ENCODE measurements at places on chromosomes 13 and 19.

GRCh38 chr13:110254151-110254679, 52.7 kb downstream of the COL4A1 start:
- DNase-seq = no peak

GRCh38 chr19:56294549-56294948, 20.1 kb downstream of the ZSCAN5A start:
- no peak for DNase-seq

GRCh38 chr19:41027273-41027967, 36.3 kb downstream of the CYP2B6 start:
- no peak for DNase-seq

DNA sequence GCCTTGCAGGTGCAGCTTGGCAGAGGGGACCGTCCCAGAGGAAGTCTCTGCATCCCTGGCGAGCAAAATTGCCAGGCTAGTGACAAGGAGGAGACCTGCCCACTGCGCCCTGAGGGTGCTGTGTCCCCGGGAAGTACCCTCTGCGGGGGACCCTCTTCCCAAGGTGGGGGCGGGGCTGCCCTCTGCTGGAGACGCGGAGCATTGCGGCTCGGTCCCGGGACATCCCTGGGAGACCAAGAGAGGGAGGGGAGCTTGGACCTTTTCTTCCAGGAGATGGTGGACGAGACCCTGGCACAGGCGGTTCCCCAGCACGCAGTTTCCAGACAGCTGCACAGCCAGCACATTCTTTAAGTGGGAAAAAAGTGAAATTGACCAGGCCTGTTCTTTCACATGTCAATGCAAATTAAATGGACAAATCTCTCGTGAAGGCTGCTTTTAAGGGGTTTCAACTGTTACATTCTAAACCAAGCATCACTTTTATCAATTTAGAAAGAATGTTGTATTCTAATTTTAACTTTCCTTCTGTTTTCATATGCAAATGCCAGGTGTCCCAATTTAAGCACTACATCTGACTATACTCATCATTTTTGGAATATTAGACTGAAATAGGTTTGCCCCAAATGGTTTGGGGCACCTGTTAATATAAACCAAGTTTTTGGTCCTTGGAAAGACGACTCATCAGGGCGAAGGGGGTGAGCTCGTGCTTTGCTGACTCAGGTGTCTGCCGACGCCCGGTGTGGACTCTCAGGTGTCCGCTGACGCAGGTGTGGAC, 60.7 kb downstream of the MCF2L start:
- no peak for DNase-seq

DNA sequence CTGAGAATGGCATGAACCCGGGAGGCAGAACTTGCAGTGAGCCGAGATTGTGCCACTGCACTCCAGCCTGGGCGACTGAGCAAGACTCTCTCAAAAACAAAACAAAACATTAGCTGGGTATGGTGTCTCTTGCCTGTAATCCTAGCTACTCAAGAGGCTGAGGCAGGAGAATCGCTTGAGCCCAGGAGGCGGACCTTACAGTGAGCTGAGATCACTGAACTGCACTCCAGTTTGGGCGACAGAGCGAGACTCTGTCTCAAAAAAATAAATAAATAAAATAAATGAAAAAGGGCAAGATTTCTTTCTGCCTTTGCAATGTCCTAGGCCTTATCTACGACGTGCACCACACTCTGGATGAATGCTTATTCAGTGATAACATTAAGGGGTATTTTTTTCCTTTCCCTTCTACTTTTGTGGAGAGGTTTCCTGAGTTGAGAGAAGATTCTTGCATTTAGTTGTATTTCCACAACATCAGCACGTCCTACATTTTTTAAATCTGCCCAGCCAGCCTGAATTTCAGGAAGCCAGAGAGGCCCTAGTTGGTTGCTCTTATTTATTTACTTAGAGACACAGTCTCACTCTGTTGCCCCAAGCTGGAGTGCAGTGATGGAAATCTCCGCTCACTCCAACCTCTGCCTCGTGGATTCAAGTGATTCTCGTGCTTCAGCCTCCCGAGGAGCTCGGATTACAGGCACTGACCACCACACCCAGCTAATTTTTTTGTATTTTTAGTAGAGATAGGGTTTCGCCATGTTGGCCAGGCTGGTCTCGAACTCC, 26.1 kb upstream of the OR1M1 start:
- no peak for DNase-seq

GRCh38 chr13:83248751-83249150, 633.5 kb downstream of the SLITRK1 start:
- no peak for DNase-seq

DNA sequence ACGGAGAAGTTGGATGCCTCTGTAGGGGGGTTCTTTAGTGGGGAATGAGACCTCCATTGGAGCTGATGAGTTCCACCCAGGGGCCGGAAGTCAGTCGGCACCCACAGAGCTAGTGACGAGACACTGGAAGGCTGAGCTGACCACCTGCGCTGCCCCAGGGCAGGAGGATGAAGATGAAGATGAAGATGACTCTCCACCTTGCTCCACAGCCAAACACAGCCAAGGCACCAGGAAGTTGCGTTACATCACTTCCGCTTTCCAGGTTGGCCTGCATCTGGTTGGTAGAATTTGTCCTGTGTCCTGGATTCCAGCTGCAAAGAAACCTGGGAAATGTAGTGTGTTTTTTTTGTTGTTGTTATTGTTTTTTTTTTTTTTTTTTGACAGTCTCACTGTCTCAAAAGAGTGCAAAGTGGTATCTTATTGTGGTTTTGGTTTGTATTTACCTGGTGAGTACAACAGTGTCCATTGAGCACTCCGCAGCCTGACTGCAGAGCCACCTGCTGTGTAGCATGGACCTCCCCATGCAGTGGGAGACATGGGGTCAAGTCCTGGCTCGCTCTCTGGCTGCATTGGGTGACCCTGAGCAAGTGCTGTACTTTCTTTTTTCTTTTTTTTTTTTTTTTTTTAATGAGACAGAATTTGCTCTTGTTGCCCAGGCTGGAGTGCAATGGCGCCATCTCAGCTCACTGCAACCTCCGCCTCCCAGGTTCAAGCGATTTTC, 1.9 kb downstream of the TBC1D17 start:
- no peak for DNase-seq

- DNase-seq = no peak
These were observed 59.8 kb downstream of the URI1 start for GRCh38 chr19:30001791-30002190.

DNA sequence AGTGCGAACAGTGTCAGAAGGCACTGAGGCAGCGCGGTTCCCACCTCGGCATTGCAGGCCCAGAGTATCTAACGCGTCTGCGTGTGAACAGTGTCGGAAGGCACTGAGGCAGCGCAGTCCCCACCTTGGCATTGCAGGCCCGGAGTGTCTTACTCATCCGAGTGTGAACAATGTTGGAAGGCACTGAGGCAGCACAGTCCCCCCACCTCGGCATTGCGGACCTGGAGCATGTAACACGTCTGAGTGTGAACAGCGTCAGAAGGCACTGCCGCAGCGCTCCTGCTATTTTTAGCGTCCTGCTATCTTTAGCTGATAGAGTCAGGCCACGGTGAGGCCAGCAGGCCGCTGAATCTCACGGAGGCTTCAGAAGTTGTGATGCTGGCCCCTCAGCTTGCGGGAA, 39.6 kb downstream of the ATP11A start:
- no peak for DNase-seq

GRCh38 chr19:1227304-1228054, 10.3 kb downstream of the CBARP start:
- DNase-seq = no peak

DNA sequence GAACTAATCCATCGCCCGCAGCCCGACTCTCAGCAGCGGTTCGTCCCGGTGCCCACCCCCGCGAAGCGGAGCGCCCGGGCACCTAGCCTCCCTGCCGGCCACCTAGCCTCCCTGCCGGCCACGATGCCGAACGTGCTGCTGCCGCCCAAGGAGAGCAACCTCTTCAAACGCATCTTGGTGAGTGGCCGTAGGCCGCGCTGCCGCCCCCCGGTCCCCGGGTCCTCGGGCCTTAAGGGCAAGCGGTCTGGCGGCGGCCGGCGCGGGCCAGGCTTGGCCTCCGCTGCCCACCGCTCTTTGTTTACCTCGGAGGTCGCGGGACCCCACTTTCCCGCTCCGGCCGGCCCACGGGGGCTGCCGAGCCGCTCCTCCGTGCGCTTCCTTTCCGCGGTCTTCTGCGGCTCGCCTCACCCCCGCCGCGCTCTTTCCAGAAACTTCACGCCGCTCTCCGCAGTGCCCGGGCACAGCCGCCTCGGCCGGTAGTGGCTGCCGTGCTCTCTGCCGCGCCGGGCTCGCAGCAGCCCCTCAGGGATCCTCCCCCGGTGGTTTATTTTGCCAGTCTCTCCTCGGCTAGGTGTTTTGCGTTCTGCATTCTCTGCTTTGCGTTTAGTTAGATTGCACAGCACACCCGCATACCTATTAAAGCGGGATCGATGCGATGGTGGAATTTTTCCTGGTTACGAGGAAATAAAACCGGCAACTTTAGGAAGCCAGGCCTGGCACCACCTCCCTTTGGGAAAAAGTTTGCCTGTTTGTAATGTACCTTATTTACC, 524 bp downstream of the NAA16 start:
- DNase-seq = no peak

GRCh38 chr19:22605275-22606211, 28.6 kb upstream of the ZNF492 start:
- no peak for DNase-seq

- no peak for DNase-seq
These were observed 7.2 kb downstream of the ADGRE2 start for GRCh38 chr19:14770944-14771839.

DNA sequence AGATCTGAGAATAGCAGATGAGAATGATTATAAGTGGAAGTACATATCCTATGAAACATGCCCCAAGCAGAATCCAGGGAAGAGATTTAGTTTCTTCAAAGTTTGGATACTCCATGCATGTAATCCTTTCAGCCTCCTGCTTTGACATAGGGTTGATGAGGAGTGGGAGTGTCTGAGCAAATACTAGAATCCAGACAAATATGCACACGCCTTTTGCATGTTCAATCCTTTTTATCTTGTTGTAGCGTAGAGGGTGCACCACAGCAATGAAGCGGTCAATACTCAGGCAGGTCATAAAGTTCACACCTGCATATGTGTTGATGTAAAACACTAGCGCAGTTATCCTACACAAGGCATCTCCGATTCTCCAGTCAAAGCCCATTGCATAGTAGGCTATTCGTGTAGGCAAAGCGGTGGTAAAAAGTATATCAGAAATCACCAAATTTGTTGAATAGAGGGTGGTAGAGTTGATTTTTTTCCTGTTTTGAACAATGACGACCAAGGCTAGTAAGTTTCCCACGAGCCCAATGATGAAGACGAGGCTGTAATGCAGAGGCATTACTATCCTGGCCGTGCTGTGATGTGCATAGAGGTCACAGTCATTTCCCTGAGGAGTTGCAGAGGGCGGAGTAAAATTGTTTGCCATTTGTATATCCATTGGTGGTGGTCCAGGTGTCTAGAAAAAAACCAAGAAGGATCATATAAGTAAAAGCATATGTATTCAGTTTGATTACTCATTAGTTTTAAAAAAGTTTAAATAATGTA, 11.5 kb downstream of the GPR183 start:
- DNase-seq = no peak

GRCh38 chr13:88063741-88064140, 392.6 kb downstream of the SLITRK5 start:
- DNase-seq = no peak

DNA sequence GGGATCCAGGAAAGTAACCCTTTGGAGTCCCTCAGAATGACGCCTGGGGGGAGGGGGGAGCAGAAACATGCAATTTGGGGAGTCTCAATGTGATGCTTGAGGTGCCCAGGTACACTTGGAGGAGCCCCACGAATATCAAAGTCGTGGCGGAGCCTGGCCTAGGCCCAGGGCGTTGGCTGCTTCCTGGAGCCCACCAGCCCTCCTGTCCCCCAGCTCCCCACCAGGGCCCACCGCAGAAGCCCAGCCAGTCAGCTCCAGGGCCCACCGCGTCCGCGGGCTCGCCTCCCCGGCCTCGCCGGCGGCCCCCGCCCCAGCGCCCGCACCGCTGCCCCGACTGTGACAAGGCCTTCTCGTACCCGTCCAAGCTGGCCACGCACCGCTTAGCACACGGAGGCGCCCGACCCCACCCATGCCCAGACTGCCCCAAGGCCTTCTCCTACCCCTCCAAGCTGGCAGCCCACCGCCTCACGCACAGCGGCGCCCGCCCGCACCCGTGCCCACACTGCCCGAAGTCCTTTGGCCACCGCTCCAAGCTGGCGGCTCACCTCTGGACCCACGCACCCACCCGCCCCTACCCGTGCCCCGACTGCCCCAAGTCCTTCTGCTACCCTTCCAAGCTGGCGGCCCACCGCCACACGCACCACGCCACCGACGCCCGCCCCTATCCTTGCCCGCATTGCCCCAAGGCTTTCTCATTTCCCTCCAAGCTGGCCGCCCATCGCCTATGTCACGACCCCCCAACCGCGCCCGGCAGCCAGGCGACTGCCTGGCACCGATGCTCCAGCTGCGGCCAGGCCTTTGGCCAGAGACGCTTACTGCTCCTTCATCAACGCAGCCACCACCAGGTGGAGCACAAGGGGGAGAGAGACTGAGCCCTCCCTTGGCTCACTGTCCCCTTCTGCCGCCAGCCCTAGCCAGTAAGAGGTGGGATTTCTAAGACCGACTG, 2.1 kb downstream of the ZNF575 start:
- no peak for DNase-seq

GRCh38 chr13:74423434-74423833, 289.2 kb upstream of the KLF12 start:
- no peak for DNase-seq

GRCh38 chr19:48975947-48976847, 11.1 kb downstream of the FTL start:
- no peak for DNase-seq

GRCh38 chr19:18385675-18386542, at the start of gene GDF15:
Gene GDF15, plus strand, starts transcription at chr19:18386158. Its CDS starts 32 bp downstream, at chr19:18386190.
- no peak for DNase-seq

DNA sequence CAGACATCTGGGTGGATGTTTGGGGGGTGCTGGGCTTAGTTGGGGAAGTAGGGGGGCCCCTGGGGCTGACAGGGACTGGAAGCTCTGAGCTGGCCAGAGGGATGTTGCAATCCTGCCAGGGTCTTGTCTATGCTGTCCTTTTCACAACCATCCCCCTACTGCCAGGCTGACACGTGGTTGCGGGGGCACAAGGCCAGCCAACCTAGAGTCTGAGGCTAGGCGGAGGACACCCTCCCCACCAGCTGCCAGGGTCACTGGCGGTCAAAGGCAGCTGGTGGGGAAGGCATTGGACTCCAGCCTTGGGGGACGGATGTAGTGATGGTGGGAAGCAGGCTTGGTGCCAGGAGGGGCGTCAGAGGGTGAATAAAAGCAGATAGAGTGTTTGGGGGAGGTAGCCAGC, 1.6 kb upstream of the APOC1 start:
- no peak for DNase-seq

DNA sequence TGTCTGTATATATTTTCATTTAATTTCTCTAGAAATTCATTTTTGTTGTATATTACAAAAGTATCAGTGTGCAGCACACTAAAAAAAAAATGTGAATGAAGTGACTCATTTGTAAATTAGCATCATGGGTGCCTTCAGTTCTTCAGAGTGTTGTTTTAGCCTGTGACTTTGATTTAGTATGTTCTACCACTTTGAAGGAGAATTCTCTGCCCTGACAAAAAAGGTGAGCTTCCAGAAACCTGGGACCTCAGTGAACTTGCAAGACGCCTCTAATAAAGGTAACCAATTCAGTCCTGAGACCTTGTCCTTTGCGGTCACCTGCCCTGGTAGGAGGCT, 2.4 kb downstream of the METTL21C start:
- no peak for DNase-seq
